ENCODE measurements at places on chromosomes 11 and 22. TPM values are rescaled to one million over a fixed set of nuclear protein-coding genes. Genes with fewer than 3 reads are reported as not detected.

GRCh38 chr11:112728288-112728687, 232.9 kb upstream of the NCAM1 start:
- no peaks in the 10 kb centered on the region for H3K27me3 ChIP-seq
- H3K36me3 ChIP-seq = no peaks in the 10 kb centered on the region
- DNase-seq = no peak
- H3K4me3 ChIP-seq = no peak overlapping the region
- no peak overlapping the region for H3K27ac ChIP-seq

GRCh38 chr11:15490535-15490934, 375.8 kb downstream of the INSC start:
- H3K27me3 ChIP-seq = no peaks in the 10 kb centered on the region
- no peaks in the 10 kb centered on the region for H3K4me1 ChIP-seq
- H3K27ac ChIP-seq = no peak overlapping the region
- no peak overlapping the region for H3K4me3 ChIP-seq

- no peaks in the 10 kb centered on the region for H3K4me1 ChIP-seq
- no peaks in the 10 kb centered on the region for H3K27me3 ChIP-seq
- no peak overlapping the region for H3K4me3 ChIP-seq
Measured at GRCh38 chr11:127607487-127608085, 607.0 kb upstream of the KIRREL3 start.

DNA sequence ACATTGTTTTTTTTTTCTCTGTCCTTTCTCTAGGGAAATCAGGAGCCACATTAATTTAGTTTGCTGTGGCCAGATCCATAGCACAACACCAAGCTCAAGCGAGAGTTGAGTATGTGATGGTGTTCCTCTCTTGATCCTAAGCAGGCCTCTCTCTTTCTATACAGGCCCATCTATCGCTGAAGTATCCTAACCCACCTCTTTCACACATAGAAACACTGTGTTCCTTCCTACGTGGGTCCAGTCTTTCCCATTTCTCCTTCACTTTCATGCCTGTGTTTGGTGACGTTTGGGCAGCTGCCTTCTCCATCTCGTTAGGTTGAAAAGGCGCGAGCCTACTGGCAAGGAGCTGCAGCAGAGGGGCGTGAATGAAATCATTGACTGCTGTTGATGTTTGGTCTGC, 2.4 kb downstream of the PACS1 start:
- H3K4me3 ChIP-seq = no peak overlapping the region

GRCh38 chr11:2300936-2301630, 635 bp downstream of the C11orf21 start:
- no peak overlapping the region for H3K27ac ChIP-seq
- H3K36me3 ChIP-seq = no peaks in the 10 kb centered on the region
- DNase-seq = no peak
- no peaks in the 10 kb centered on the region for H3K4me1 ChIP-seq

- peak; percentile 40 for DNase-seq
- peak overlapping the region; percentile 90 for H3K27ac ChIP-seq
Measured at GRCh38 chr22:31085493-31085824, 4.3 kb downstream of the SMTN start.

DNA sequence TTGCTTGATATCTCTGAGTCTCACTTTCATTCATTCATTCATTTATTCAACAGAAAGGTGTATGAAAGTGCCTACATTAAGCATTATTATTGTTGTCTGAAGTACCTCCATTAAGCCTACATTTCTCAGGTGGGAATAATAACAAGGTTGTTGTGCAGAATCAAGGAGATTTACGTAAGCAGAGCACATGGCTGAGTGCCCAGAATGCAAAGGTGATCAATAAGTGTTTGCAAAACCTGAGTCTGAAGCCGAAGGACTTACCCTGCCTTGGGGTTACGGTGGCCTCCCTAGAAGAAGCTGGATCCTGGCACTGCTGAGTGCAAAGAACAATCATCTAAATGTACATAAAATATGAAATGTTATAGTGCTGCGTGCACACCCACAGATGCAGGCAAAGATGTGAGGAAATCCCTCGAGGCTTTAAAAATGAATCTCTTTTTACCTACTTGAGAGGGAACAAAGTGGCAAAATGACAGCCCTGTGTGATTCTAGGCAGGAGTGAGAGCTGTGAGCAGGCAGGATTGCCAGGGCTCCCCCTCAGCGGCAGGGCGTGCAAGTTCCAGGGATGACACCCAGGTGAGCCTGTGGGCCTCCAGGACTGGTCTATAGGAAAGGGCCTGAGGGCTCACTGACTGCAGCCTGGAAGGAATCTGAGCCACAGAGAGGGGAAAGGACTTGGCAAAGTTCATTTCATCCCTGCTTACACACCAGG, 133.1 kb upstream of the TBCEL start:
- no peak for DNase-seq
- no peaks in the 10 kb centered on the region for H3K4me1 ChIP-seq
- no peaks in the 10 kb centered on the region for H3K36me3 ChIP-seq
- no peak overlapping the region for H3K4me3 ChIP-seq
- H3K27me3 ChIP-seq = no peaks in the 10 kb centered on the region

DNA sequence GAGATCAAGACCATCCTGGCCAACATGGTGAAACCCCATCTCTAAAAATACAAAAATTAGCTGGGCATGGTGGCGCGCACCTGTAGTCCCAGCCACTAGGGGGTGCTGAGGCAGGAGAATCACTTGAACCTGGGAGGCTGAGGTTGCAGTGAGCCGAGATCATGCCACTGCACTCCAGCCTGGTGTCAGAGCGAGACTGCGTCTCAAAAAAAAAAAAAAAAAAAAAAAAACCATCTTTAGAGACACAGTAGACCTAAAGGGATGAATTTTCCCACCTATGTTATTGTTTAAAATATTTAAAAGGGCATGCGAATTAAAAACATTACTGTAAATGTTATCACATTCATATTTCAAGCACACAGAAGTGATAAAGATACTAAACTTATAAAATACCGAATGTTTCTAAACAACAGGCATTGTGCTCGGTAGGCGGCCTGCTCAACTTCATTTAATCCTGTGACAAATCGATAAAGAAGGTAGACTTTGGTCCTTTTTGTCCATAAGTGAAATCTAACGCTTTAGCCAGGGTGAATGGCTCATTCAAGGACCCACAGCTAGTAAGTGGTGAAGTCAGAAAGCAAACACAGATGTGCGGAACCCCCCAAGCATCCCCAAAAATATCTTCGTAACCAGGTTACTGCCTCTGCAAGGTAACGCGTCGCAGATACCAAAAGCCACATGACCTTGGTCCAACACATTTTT, 16.1 kb downstream of the NCAPD3 start:
- peak; percentile 56 for DNase-seq
- peaks cover 42% of the 10 kb centered on the region for H3K36me3 ChIP-seq
- no peaks in the 10 kb centered on the region for H3K4me1 ChIP-seq
- no peak overlapping the region for H3K27ac ChIP-seq
- H3K4me3 ChIP-seq = no peak overlapping the region

DNA sequence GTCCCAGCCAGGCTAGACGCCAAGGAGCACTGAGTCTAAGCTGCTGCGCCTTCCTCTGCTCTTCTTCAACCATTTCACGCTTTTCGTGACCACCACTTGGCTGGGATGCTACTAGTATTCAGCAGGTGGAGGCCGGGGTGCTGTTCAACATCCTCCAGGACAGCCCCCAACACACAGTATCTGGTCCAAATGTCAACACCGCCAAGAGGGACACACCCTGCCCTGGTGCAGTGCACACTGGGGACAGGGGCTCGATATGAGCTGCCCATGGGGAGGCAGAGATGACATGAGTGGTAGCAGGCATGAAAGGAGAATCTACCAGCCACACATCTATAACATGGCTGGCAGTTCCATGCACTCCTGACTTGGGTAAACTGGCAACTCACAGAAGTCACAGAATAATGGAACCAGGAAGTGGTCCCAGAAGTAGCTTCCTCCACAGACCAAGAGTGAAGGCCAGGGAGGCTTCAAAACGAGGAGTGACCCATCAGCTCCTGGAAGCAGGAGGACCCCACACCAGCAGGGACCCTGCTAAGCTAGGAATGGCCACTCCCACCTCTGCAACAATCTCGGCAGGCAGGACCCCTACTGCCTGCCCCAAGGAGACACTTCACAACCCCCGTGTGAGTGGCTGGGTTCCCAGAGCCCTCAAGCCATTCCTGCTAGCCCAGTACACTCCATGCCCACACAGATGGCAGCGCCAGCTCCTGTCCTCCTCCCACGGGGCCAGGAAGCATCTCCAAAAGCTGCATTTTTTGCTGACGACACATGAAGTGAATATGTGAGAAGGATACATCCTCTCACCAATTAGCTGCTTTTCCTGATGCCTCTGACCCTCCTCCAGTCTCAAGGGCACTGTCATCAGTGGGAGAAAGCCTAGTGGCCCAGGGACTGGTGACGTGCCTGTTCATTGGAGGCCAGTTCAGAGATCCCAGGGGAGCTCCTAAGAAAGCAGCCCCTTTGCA, 78.8 kb downstream of the DGCR2 start:
- H3K4me1 ChIP-seq = no peaks in the 10 kb centered on the region
- H3K36me3 ChIP-seq = no peaks in the 10 kb centered on the region
- H3K27ac ChIP-seq = peak overlapping the region; percentile 39
- no peaks in the 10 kb centered on the region for H3K27me3 ChIP-seq

DNA sequence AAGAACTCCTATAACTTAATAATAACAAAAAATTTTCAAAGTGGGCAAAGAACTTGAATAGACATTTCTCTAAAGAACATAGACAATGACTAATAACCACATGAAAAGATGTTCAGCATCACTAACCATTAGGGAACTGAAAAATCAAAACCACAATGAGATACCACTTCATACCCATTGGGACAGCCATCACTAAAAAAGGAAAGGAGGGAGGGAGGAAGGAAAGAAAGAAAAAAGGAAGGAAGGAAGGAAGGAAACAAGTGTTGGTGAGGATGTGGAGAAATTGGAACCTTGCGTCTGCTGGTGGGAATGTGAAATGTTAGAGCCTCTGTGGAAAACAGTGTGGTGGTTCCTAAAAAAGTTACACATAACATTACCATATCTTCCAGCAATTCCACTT, 55.8 kb downstream of the MS4A13 start:
- DNase-seq = no peak
- H3K4me3 ChIP-seq = no peak overlapping the region
- H3K4me1 ChIP-seq = no peaks in the 10 kb centered on the region
- no peaks in the 10 kb centered on the region for H3K36me3 ChIP-seq

DNA sequence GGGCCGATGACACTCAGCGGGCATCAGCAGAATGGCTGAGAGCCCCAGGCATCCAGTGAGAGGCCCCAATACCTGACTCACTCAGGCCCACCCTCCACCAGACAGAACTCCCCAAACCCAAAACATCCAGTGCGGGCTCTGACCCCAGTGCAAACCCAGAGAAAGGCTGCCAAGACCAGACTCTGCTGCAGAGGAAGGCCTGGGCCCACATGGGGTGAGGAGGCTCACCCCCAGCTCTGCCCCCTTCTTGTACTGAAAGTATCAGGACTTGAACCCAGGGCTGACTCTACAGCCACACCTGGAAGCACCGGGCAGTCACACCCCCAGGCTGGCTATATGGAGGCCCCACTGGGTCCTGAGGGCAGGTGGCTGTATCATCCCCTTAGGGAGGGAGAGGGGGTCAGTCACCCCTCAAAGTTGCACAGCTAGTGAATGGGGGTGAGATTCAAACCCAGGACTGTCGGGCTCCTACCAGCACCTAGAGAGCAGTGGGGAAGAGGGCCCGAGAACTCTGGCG, 49.3 kb downstream of the IGLL1 start:
- H3K4me1 ChIP-seq = no peaks in the 10 kb centered on the region
- H3K27me3 ChIP-seq = no peaks in the 10 kb centered on the region
- no peak overlapping the region for H3K4me3 ChIP-seq
- no peak for DNase-seq
- no peak overlapping the region for H3K27ac ChIP-seq

DNA sequence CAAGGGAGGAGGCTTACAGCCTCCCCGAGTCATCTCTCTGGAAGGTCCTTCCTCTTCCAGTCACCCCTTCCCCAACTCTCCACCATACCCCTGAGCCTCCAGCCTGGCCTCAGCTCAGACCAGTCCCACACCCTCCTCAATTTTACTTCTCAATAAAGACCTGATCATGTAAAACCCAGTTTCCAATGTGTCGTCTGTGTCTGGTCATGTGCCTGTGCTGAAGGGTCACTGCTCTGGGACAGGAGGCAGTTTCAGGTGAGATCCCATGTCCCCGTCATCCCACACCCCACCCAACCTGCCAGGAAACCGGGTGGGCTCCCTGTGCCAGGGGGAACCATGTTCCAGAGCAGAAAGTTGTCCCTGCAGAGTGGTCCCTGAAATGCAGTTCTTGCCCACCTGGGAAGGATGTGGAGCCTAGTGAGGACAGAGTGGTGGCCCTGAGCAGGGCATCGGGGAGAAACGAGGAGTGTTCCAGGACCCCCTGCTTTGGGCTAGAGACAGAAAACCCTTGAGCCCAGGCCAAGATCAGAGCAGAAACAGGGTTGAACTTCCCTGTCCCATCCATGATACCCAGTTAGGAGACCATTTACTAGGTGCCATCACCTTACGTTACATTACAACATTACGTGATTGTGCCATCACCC, 19.4 kb downstream of the IGLL5 start:
- H3K4me1 ChIP-seq = no peaks in the 10 kb centered on the region
- H3K4me3 ChIP-seq = no peak overlapping the region
- H3K27me3 ChIP-seq = no peaks in the 10 kb centered on the region
- H3K27ac ChIP-seq = no peak overlapping the region
- no peaks in the 10 kb centered on the region for H3K36me3 ChIP-seq
- DNase-seq = no peak

GRCh38 chr11:107683807-107684206, 28.0 kb downstream of the SLN start:
- H3K36me3 ChIP-seq = no peaks in the 10 kb centered on the region
- H3K27ac ChIP-seq = no peak overlapping the region
- H3K4me3 ChIP-seq = no peak overlapping the region
- peaks cover 3% of the 10 kb centered on the region for H3K27me3 ChIP-seq
- H3K4me1 ChIP-seq = no peaks in the 10 kb centered on the region
- no peak for DNase-seq

- no peak for DNase-seq
- no peak overlapping the region for H3K4me3 ChIP-seq
- peaks cover 36% of the 10 kb centered on the region for H3K4me1 ChIP-seq
- no peaks in the 10 kb centered on the region for H3K36me3 ChIP-seq
Measured at GRCh38 chr22:50184902-50185374, 775 bp upstream of the TRABD start.

DNA sequence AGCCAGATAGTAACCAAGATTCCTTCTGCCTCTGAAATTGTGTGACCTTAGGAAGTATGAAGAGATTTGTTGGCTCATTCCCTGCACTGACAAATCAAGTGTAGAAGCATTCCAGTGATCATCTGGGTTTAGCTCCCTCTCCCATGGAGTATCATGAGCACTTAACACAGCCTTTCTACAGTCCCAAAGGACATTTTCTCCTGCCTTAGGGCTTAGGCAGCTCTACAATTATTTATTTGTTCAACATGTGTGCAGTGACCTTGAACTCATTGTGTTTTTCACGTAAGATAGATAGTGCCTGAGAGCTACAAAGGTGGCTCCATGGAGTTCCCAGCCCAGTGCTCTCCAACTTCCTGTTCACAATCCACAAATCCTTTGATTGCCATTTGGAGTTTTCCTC, 94.8 kb upstream of the FAT3 start:
- DNase-seq = no peak
- no peaks in the 10 kb centered on the region for H3K36me3 ChIP-seq
- no peaks in the 10 kb centered on the region for H3K4me1 ChIP-seq

MICAL2 gene
- total RNA-seq = 50.1 TPM

PATE3 gene
- not detected for total RNA-seq

All from adrenal gland (tissue), 19 donors.